ENCODE measurements at places on chromosomes 6 and 20. TPM values are rescaled to one million over a fixed set of nuclear protein-coding genes. Genes with fewer than 3 reads are reported as not detected.

Gene C6orf52
- total RNA-seq, result 1.5 TPM

Gene GPR6
- not detected for total RNA-seq

Gene TSBP1
- not detected for total RNA-seq

- peak; percentile 28 for DNase-seq
Observed at GRCh38 chr20:51906679-51907078, 104.4 kb upstream of the SALL4 start.

GRCh38 chr6:52475307-52475706 is 55.2 kb downstream of the EFHC1 start:
- peak; percentile 30 for DNase-seq

- no peak for DNase-seq
Observed at GRCh38 chr20:62795023-62795761, 1.1 kb upstream of the MRGBP start.

DNA sequence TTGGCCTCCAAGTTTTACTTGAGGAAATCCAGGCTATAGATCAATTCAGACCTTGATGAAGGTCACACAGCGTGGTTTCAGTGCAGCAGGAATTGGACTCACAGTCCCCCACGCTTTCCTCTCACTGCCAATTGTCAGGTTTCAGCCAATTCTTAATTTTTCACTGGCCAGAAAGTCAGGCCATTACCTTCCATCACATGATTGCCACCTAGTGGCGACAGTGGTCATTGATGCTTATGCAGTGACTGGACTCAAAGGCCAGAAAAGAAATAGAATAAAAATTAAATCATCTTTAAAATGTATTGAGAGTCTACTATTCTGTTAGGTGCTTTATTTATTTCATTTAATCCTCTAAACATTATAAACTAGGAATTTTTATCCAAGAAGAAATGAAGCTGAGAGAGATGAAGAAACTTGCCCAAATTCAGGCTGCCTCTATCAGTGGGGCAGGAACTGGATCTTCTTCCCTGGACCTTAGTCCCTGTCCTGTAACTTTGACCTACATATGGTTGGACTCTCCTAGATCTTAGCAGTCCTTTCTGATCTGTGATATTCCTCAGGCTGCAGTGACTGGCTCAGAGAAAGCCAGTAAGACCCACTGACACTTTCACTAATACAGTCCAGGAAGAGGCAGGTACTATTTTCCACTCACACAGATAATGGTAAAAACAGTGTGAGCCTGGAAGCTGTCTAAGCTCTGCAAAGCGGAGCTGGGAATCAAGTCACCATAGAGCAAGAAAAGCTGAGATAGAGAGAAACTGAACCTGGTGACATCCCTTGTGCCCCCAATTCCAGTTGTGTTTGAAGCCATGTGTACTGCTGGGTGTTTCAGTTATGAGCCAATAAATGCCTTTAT is 133.3 kb downstream of the ELOVL4 start:
- peak; percentile 70 for DNase-seq

- no peak for DNase-seq
Observed at GRCh38 chr20:49747707-49748524, 34.2 kb upstream of the B4GALT5 start.
